ENCODE measurements at places on chromosomes 13 and 19.

GRCh38 chr13:102089177-102089576 is 312.7 kb downstream of the FGF14 start:
- no peak for DNase-seq

DNA sequence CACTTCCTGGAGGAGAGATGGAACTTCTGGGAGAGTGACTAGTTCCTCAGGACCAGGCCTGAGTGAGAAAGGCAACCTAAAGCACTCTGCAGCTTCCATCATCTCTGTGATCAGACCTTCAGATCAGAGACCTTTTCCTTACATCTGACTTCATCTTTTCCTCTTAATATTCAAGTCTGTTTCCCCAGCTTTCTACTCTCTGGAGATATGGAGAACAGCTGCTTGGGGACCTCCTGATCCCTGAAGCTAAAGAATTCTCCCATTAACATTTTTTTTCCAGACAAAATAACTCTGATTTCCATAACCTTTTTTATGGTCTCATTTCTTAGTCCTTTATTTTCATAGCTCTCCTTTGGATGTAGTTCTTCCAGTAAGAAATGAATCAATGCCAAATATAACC is 133.4 kb upstream of the FNDC3A start:
- no peak for DNase-seq

DNA sequence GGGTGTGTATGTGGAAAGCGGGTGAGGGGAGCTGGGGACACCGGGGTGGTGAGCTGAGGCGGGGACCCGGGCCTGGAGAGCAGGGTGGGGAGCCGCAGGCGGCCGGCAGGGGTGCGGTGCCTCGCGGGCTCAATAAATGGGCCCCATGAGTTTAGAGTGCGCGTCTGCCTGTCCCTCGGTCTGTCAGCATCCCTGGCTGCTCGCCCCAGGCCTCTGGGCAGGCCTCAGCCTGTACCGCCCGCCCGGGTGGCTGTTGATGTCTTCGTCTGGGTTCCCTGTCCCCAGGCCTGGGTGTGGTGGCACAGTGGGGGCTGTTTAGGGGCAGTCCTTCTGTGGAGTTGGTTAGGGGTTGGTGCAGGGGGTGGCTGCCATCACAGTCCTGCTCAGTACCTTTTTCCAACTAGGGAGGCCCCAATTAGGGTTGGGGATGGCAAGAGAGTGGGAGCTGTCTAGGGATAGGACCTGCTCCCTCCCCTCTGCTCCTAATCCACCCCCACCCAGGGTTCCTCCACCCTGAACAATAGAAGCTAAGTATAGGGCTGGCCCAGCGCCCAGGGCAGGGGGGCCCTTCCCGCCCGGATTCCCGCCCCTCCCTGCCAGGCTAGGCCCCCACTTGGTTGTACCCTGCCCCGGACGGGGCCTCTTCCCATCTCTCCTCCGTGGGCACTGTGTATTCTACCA is 12.2 kb downstream of the CIC start:
- no peak for DNase-seq

DNA sequence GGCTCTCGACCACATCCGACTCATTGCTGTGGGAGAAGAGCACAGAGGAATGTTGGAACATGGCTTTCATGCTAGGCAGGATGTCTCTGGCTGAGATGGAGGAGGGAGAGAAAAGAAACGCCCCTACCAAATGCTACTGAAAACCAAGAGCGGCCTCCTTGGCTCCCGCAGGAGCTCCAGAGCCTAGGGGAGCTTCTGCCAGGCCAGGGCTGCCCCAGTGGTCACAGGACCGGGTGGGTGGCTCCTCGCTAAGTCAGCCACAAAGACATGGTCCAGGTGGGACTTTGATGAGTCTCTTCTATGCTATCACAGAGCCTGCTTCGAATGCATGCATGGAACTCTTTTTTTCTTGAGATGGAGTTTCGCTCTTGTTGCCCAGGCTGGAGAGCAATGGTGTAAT is 6.7 kb downstream of the LONP1 start:
- DNase-seq, result no peak

DNA sequence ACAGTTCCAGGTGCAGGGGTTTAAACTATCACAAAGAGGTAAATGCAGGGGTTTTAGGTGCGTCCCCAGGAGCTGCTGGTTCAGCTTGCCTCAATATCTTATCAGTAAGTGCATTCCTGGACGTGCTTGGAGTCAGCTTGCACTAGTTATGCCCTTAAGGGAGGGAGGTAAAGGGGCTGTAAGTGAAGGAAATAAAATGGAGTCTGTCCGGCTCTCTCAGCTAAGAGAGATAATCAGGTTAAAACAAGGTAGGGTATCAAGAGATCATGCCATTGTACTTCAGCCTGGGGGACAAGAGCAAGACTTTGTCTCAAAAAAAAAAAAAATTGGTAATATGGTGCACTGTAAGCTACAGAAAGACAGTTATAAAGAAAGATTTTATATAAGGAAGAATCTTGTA is 69.7 kb downstream of the ZNF100 start:
- no peak for DNase-seq

DNA sequence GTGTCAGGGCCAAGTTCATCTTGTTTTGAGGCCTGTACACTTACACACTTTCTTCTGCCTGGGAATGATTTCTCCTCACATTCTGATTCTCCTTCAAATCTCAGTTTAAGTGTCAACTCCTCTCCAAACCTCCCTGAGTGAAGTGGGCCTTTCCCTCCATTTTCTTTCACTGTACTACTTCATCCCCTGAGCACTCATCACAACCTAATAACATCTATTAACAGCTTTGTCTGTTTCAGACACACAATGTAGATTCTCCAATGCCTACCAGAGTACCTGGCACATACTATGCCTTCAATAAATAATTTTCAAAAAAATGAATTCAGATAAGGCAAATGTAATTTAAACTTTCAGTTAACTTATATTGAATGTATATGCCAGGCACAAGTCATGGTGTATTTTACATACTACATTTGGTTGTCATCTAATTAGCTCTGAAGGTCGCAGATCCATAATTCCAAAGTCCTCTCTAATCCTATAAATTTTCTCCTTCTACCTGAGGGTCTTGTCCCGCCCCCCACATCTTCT is 357 bp upstream of the COG6 start:
- DNase-seq, result no peak

DNA sequence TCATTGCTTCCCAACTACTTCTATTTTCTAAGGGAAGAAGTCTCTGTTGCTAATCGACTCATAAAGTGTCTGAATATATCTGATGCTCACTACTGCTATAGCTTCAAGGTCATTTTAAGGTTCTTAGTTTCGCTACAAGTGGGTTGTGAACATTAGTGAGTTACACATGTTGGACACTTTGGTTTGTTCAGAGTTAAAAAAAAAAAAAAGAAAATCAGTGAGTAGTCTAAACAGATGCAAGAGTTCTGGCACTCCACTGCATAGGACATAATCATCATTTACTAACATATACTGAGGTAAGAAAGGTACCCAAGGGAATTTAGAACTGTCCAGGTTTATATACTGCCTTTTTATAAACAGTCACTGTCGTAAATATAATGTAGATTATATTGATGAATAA is 108.8 kb downstream of the KLF12 start:
- DNase-seq, result no peak

DNA sequence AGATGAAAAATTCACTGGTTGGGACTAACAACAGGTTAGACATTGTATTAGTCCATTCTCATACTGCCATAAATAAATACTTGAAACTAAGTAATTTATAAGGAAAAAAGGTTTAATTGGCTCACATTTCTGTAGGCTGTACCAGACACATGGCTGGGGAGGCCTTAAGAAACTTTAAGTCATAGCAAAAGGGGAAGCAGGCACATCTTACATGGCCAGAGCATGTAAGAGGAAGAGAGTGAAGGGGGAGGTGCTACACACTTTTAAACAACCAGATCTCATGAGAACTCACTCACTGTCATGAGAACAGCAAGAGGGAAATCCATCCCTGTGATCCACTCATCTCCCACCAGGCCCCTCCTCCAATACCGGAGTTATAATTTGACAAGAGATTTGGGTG is 125.9 kb downstream of the SUCLA2 start:
- DNase-seq, result no peak

GRCh38 chr13:32969516-32969941 is 46.7 kb upstream of the KL start:
- DNase-seq, result no peak

- DNase-seq, result no peak
These were observed 288.1 kb downstream of the TEX29 start for GRCh38 chr13:111608556-111608955.

Measured in activated CD8-positive, alpha-beta memory T cell treated with anti-CD3 and anti-CD28 coated beads for 24 hours (primary cell).